ENCODE measurements at places on chromosomes 16 and 17.

DNA sequence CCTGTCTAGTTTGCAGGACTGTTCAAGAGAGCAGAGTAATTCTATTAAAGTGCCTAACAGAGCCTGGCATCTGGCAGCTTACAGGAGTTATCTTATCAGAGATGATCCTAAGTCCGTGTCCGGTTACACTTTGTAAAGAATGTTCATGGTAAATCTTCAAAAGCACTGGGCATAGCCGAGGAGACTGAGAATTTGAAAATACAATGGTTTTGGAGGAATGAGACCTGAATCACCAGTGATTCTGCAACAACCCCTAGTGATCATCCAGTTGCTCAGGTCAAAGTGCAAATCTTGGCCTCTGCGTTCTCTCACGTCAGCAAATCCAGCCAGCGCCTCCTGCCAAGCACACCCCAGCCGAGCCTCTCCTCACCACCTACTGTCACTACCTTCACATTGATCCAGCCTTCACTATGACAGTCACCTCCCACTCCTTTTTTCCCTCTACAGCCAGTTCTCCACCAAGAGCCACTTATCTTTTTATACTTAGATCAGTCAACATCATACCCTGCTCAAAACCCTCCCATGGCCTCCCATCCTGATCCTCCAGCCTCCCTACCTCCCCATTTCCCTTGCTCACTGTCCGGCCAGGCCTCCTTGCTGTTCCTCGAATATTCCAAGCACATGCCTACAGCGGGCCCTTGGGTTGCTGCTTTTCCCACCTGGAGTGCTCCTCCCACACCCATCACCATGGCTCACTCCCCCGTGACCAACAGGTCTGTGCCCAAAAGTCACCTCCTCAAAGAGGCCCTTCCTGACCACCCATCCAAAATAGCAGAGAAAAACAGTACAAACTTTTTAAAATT is 57.4 kb upstream of the ERN1 start:
- DNase-seq, result no peak

GRCh38 chr16:8585857-8586256 is 4.5 kb downstream of the TMEM114 start:
- no peak for DNase-seq

- no peak for DNase-seq
These were observed 136.1 kb upstream of the PLCG2 start for GRCh38 chr16:81642943-81643342.

- DNase-seq, result no peak
These were observed 18.4 kb downstream of the HS3ST6 start for GRCh38 chr16:1899641-1900451.

GRCh38 chr17:82696916-82697807 is 1.3 kb downstream of the RAB40B start:
- no peak for DNase-seq

GRCh38 chr16:11708421-11708820 is 34.2 kb downstream of the TXNDC11 start:
- no peak for DNase-seq

- no peak for DNase-seq
These were observed 2.2 kb downstream of the KIAA0753 start for GRCh38 chr17:6638046-6638908.

DNA sequence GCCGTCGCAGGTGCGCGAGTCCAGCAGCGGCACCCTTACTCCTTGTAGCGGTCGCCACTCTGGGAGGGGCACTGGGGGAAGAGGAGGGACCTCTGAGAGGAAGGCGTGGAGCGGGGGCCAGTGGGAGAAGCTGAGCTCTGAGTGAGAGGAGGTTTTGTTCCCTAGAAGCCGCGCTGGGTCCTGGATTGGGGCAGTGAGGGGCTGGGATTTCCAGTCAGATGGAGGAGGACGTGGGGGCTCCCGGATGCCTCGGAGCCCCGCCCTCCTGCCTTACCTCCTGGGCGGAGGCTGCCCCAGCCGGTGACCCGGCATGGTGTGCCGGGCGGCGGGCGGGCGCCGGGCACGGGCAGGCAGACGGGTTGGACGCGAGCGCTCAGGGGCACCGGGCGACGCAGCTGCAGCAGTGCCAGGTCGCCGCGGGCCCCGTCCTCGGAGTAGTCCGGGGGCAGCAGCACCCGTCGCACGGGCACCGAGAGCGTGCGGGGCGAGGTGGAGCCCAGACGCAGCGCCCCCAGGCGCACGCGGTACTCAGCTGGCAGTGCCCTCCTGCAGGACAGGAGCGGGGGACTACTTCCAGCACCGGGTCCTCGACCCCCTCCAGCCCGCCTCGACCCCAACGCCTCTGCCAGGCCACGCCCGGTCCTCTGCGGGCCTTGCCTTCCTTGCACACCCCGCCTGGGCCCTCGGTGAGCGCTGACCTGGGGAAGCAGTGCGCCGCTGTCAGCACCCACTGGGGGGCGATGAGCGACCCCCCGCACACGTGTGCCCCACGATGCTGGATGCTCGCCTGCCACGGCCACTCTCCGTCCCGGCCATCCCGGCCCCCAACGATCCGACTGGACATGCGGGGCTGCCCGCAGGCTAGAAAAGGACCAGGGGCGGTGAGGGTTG is 2.0 kb downstream of the PRSS33 start:
- DNase-seq, result no peak

DNA sequence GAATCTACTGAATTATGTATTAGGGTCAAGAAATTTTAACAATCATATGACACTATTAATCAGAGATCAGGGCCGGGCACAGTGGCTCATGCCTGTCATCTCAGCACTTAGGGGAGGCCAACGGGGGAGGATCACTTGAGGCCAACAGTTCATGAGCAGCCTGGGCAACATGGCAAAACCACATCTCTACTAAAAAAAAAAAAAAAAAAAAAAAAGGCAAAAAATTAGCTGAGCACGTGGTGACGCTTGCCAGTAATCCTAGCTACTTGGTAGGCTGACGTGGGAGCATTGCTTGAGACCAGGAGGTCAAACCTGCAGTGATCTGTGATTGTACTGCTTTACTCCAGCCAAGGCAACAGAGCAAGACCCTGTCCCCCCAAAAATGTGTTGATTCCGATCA is 52.5 kb upstream of the CLEC3A start:
- no peak for DNase-seq

GRCh38 chr17:29046473-29046839 is 3.5 kb downstream of the PIPOX start:
- no peak for DNase-seq

GRCh38 chr16:10984509-10984908 is 40.1 kb downstream of the CLEC16A start:
- DNase-seq, result peak; percentile 54

DNA sequence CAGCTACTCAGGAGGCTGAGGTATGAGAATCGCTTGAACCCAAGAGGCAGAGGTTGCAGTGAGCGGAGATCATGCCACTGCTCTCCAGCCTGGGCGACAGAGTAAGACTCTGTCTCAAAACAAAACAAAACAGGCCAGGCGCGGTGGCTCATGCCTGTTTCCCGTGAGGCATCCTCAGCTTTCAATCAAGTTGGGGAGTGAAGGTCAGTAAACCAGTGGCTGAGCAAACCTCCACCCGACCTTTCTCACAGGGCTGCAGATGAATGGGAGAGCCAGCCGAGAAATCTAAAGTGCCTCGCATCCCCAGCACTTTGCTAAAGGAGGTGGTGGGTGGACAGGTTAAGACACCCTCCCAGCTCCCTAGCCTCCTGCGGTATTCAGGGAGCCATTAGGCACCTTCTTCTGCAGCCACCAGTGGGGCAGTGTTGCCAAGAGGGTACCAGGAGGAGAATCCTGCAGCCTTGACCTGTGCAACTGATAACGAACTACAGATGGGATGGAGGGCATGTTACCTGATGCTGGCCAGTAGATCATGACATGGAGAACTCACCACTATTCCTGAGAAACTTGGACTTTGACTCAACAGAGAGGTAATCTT is 59.0 kb downstream of the KPNA2 start:
- DNase-seq, result no peak

DNA sequence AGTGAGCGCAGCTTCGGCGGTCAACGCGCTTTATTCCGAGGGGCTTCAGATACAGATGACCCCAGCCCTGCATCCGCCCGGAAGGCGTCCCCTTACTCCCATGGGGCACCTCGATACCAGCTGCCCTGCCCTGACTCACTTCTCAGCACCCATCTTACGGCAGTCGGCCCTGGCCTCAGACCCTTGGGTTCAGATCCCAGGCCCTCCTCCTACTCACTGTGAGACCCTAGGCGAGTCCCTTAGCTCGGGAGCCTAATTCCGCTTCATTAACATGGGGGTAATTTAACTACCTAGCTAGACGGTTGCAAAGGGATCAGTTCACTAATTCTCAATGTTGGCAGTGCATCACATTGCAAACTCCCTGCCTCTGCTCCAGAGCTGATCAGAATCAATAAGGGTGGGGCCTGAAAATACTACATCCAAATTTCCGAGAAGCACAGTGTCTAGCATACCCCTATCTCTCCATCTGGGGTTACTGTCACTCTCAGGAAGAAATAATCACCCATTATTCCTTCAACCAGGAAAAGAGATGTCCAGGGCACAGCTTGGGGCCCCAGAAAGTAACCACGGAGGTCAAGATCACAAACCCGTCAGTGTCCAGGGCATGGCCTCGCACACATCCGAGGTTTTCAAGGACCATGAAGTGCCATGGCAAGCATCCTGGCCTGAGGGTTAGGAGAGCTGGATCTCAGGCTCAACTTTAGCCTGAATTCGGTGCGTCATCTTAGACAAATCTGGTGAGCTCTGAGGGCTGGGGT is 415 bp upstream of the FLOT2 start:
- no peak for DNase-seq

DNA sequence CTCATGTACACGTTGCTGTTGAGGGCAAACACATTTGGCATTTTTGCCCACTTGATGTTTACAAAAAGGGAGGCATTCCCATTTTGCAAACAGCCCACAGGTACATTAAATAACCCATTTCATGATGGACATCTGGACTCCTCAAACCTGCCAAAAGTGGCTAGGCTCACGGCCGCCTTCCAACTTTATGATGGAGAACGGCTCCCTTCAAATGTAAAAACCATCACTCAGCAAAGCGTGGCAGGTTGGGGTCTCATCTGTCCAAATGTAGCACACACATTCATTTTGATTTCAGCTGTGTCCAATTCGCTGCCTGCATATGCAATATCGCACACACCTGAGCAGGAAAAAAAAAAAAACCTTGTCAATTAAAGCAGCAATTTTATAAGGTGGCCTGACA is 417.8 kb downstream of the TMEM114 start:
- no peak for DNase-seq

- no peak for DNase-seq
These were observed 451.9 kb downstream of the SLC39A11 start for GRCh38 chr17:72640415-72641165.

GRCh38 chr16:4351880-4352279 is 759 bp upstream of the PAM16 start:
- DNase-seq, result no peak

DNA sequence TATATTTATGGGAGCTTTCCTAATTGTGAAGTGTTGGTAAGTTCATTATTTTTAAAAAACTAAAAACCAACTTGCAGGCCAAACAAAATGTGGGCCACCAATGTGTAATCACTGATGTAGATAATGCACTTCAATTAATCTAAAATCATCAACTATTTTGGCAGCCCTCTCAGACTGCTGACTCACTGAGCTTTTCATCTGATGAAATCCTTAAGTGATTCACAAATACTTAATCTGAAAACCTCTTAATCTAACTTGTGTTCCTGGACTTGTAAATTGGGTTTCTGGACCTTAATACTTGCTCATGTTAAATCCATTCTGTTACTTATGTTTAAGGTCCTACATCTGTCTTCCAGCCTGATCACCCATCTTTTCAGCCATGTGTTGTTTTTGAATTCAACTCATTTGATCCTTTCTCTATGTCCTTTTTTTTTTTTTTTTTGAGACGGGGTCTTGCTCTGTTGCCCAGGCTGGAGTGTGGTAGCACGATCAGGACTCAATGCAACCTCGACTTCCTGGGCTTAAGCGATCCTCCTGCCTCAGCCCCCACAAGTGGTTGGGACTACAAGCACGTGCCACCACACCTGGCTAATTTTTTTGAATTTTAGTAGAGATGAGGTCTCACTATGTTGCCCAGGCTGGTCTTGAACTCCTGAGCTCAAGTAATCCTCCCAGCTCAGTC is 39.0 kb downstream of the PRKCB start:
- DNase-seq, result no peak

DNA sequence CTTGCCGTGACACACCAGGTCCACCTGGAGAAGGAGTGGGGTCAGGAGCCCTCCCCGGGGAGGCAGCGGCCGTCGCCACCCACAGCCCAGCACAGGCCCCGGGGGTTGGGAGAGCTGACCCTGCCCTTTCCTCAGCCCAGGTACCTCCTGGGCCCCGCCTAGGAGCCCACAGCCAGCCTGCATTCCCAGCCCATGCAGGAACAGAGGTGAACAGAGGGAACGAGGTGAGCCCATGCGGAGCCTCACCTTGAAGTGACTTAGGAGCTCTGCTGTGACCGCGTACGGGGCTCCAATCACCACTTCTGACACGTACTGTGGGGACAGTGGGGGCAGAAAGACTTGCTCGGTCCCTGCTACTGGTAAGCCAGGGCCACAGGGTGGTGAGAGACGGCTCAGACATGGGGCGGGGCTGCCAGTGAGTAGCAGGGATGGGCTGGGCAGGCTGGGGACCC is 3.4 kb downstream of the NPB start:
- DNase-seq, result no peak

DNA sequence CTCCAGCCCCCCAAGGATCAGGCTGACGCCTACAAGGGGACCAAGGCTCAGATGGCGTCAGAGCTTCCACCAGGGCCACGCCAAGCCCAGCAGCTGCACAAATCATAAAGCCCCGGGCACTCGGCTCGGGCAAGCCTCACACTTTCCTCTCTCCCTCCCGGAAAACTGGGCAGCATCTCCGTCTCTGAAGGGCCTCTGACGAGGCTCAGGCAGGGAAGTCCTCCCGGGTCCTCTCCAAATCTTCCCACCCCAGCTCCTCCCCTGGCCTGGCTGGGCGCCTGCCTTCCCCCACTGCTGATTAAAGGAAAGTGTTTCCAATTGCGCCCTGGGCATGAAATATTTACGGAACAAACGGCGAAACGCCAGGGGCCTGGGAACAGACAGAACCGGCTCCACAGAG is 38.5 kb downstream of the PIEZO1 start:
- no peak for DNase-seq

DNA sequence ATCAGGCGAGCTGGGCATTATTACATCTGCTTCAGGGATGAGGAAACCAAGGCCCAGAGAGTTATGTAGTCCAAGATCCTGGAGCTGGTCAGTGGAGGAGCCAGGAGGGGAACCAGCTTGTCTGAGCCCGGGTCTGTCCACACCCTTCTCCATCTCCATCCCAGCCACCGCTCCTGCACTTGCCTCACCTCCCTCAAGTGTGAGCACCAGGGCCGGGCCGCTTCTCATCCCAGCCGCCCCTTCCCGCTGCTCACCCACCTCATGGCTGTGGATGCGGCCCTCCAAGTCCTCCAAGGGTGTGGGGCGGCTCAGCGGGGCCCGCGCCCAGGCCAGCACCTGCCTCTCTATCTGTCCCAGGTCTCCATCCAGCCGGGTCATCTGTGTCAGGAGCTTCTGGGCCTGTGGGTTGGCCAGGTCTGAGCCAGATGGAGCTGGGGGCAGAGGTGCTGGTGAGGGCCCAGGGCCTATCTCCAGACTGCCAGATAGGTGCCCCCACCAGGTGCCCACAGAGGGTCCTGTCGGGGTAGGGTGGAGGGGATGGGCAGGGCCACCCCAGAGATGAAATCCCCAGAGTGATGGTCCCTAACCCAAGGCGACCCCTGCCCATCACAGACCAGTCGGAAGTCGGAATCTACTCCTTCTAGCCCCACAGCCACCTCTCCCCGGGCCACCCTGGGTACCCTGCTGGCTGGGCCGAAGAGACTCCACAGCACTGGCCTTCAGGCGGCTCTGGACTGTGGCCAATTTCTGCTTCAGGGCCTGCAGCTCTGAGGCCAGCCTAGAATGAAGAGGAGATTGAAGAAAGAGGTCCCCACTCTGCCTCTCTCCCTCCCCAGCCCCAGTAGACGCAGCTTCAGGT is 9.4 kb downstream of the EVPL start:
- DNase-seq, result no peak
